ENCODE measurements at places on chromosomes 13 and 19.

GRCh38 chr19:12828494-12828893 is 5.9 kb downstream of the RTBDN start:
- no peak for DNase-seq

- no peak for DNase-seq
Measured at GRCh38 chr19:50005428-50005827, 19.7 kb downstream of the VRK3 start.

GRCh38 chr19:57682226-57682766 is 519 bp downstream of the ZNF551 start:
- no peak for DNase-seq

DNA sequence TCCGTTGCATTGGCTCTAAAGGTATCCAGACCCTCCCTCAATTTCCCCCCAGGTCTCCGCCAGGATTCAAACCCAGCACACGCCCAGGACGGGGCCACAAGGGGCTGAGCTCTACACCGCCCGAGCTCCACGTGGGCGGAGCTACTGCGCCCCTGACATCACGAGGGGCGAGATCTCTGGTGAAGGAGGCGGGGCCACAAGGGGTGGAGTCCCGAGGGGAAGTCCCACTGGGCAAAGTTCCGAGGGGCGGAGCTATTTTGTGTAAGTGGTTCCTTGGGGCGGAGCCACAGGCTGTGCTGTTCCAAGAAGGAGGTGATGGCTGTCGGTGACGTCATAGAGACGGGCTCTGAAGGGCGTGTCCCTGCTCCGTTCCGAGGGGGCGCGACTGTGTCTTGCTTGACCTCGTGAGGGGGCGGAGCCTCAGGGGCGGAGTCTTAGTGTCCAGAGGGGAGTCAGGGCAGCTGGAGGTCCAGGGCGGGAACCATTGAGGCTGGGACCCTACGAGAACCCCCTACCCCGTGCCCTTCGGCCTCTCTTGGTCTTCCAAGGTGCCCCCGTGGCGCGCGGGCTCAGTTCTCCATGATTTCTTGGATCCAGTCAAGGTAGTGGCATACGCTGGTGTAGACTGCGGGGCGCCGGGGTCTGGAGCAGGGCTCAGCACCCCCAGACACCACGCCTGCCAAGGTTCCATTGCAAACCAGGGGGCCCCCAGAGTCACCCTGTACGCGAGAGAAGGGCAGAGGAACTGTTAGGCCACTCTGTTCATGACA is 1.3 kb upstream of the KLK8 start:
- no peak for DNase-seq

DNA sequence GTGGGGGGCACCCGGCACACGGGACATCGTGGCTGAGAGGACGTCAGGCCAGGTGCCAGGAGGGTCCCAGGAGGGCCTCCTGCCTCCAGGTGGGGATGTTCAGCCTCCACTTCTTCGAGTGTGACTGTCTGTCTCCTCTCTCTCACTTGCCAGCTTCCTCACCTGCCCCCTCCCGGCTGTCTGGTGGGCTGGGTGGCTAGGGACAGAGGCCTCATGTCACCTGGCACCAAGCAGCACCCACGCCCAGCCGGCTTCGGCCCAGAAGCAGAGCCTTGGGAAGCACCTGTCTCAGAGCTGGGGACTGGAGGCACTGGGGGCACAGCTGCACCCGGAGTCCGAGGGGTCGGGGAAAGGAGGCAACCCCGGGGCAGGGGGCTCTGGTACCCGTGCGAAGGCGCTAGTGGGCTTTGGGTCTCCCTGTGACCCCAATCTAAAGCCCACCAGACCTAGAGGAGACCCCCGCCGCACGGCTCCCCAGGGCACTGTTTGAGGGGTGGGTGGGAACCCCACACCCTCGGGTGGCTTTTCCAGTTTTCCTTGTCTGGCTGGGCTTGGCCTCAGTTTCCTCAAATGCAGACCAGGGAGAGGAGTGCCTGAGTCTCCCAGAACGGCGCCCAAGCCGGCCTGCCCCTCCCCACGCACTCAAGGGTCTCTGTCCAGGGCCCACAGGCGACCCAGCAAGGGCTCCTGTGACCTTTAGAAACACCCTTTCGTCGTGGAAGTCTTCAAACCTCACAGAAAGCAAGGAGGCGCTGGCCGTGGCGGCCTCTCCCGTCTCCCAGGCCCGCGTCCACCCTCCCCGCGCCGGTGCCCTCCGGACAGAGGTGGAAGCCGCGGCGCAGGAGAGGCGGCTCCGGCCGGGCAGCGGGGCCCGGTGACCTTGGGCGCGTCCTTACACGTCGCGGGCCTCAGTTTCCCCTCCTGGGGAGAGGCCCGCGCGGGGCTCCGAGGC is 664 bp upstream of the HCN2 start:
- DNase-seq, result no peak

- peak; percentile 52 for DNase-seq
Measured at GRCh38 chr13:44237881-44238421, 135.7 kb upstream of the SERP2 start.

GRCh38 chr19:42154471-42155323 is 22.5 kb upstream of the POU2F2 start:
- no peak for DNase-seq

- no peak for DNase-seq
Measured at GRCh38 chr19:49871349-49871985, 4.1 kb upstream of the PNKP start.

- no peak for DNase-seq
Measured at GRCh38 chr13:73870036-73870741, 264.0 kb downstream of the KLF12 start.

- peak; percentile 45 for DNase-seq
Measured at GRCh38 chr13:67023130-67023876, 206.8 kb downstream of the PCDH9 start.

DNA sequence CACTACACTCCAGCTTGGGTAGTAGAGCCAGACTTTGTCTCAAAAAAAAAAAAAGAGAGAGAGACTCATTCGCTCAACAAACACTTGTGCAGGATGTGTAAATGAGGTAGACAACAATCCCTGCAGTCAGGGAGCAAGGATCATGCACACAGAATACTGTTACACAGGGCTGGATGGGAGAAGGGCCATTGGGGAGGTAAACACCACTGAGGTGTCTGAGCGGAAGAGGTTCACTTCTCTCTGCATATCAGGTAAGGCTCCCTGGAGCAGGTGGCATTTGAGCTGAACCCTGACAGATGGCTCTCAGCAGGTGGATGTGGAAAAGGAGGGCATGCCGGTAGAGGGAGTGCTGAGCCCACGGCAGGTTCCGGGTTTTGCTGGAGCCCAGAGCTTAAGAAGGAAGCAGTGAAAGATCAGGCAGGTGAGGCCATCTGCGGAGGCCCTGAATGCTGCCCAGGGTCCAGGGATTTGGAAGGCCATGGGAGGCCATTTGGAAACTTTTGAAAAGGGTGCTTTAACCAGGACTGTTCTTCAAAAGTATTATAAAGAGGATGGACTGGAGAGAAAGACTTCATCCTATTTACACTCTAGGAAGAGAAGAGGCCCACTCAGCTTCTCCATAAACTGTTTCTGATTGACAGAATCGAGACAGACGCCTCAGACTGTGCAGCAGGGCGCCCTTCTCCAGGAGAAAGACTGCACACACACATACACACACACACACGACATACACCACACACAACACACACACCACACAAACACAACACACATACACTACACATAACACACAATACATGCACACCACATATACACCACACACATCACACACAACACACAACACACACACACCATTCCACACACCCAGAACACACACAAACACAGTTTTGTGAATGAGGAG is 199.4 kb downstream of the USP12 start:
- DNase-seq, result no peak

- no peak for DNase-seq
Measured at GRCh38 chr19:46411088-46411924, 2.1 kb downstream of the CCDC8 start.

DNA sequence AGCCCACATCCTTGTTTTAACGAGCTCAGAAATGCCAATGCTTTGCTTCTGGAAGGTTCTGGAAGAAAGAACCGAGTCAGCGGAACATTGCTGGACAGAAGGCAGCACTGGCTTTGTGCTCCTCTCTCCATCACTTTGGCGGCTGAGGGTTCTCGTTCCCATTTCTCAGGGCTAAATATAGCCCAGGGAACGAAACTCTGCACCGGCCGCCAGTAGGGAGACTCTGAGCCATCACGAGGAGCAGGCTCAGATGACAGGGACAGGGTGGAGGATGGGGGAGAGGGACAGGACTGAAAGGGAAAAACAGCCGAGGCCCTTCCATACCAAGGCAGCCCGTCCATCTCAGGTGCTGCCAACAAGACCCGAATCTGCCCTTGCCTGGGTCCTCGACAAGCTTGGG is 166.4 kb downstream of the CACNA1A start:
- DNase-seq, result no peak

DNA sequence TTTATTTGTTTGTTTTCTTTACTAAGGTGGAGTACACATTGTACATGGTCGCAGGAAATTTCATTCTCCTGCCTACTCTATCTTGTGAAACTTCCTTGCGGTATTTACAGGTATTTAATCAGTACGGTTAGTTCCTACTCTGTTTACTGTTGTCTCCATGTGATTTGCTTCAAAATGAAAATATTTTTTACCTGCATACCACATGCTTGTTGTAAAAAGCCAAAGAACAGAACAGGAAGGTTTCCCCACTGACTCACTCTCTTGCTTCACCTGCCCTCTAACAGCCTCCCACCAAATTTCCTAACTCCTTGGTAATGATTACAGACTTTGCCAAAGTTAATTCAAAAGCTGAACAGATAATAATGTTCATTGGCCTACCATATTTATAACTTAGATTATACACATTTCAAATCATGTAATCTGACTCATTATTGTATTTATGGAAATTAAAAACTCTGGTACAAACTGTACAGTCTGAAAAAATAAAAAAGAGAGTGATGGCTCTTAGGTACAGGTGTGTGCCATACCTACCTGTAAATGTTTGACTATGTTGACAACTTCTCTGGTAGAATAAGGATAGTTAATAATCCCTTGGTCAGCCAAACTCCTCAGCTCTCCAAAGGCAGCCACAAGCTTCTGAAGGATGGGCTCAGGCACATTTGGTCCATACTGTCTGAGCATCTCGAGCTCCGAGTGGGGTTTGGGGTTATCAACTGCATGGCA is 239.9 kb downstream of the VWA8 start:
- DNase-seq, result no peak

DNA sequence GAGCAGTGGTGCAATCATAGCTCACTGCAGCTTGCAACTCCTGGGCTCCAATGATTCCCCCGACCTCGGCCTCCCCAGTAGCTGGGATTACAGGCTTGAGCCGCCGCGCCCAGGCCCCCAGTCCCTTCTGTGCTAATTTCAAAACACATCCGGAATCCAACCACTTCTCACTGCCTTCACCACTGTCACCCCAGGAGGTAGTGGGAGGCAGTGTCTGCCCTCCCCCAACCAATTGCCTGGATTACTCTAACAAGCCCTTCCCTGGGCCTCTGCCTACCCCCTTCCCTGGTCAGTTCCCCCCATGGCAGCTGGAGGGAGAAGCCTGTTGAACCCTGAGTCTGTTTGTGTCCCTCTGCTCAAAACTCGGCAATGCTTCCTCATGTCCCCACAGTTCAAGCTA is 2.3 kb downstream of the PRAM1 start:
- no peak for DNase-seq

GRCh38 chr13:29846475-29847256 is 3.8 kb downstream of the UBL3 start:
- DNase-seq, result no peak

DNA sequence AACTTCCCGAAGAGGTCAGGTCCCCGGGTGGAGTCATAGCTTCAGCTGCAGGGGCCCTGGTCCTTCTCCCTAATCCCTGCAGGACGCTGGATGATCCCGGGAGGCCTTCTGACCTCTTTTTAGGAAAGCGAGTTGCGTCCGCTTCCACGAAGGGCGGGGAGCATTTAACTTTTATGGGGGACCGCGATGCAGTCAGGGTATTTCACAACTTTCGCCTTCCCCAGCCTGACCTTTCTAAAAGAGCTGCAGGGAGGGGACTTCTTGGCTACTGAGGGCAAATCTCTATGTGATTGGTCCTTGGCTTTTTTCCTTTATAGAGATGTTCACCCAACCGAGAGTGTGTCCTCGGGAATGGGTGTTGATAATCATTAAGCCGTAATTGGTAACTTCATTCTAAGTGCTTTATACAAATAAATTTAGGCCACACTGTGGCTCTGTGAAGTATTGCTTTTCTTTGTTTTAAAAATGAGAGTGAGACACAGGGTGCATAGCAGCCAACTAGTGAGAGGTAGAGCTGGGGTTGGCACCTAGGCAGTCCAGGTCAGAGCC is 778 bp downstream of the ZNF230 start:
- no peak for DNase-seq

DNA sequence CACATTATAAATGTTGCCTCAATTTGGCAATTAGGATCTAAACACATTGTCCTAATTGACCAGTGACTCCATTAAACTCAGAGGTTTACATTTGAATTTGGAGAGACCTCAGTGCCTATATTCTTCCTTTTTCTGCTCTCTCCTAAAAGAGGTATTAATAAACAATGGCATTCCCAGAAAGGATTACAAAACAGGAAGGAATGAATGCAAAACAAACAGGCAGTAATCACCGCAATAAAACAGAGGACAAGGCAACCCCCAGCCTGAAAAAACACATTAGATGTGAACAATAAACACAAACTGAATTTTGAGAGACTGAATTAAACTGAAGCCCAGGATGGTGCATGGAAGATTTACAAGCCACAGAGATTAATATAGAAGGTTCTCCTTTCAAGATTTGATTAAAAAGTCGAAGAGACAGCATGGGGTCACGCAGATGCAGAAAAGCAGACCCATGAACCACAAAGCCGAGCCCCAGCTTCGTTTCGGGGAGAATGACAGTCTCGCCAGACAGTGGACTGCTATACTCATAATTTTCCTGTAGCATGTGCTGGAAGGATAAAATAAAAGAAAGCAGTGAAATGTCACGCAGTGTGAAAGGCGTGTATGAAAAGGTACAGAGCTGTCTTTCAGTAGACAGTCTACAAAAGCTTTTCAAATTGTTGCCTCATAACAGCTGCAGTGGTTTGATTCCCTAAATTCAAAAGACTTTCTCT is 503.0 kb downstream of the LIG4 start:
- no peak for DNase-seq

- DNase-seq, result no peak
Measured at GRCh38 chr19:46350758-46351159, 3.9 kb downstream of the PPP5C start.

- no peak for DNase-seq
Measured at GRCh38 chr13:39201180-39201579, 162.9 kb downstream of the NHLRC3 start.

GRCh38 chr19:32208060-32208459 is 137.3 kb upstream of the ZNF507 start:
- DNase-seq, result no peak
